ENCODE measurements at places on chromosomes 12 and 14.

DNA sequence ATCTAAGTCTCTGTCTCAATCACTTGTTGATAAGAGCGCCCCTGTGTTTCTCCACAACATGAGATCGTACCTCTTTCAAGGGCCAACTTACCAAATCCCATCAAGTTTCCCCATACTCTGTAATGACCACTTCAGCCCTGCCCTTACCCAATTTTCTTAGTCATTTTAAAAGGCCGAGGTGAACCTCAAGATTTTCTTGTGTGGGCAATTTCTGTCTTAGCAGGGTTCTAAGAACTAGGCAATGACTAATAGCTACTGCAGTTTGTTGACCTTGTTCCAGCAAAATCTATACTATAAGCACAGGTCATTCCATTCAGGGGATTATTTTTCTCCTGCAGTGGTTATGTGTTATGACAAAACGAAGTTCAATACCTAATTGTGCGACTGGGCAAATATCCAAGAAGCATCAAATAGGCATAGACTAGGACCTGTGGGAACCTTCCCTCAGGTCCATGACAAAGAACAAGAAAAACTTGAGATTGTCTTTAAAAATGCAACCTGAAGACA, 359.8 kb downstream of the PCNX1 start:
- no peak for DNase-seq

DNA sequence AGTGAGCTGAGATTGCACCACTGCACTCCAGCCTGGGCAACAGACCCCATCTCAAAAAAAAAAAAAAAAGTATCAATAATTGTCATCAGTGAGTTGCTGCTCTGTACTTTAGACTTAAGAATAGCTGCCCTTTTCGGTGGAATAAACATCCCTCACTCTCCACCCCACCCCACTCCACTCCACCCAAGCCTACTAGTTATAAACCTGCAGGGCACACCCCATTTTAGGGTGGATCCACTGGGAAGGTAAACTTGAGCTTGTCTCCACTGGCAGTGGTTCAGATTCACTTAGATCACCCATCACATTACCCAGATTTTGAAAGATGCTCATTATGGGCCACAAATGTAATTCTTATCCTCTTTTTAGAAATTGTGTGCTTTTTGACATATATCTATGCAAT, 106.4 kb downstream of the GPR135 start:
- DNase-seq, result no peak

DNA sequence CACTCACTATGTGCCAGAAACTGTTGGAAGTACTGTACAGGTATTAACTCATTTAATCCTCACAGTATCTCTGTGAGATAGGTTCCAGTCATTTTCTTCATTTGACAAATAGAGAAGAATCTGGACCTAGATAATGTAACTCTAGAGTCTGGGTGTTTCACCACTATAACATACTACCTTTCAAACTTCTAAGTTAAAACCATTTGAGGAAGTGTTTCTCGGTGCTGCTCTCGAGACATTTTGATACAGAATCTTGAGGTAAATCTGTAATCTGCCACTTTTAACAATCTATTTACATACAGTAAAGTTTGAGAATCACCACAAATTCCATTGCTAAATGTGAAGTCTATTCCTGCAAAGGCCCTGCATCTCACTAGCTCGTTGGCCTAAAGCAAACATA, 8.8 kb downstream of the OLR1 start:
- no peak for DNase-seq

- no peak for DNase-seq
These were observed 222.3 kb downstream of the SLC41A2 start for GRCh38 chr12:104735801-104736200.

DNA sequence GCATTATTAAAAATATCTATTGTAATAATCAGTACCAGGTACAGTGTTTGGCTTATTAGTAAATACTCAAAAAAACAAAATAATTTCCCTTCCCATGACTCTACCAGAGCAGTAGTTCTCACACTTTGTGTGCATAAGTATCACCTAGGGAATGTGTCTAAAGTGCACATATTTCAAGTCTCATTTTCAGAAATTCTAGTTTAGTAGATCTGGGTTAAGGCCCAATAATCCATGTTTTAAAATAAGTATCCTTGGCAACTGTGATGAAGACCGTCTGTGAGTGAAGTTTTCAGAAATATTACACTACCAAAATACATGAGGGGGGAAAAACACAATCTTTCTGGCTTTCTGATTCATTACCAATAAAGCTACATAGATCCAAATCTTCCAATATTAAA, 237.6 kb downstream of the SLC2A13 start:
- DNase-seq, result no peak

GRCh38 chr12:132171293-132171967, 27.2 kb downstream of the NOC4L start:
- DNase-seq, result no peak

GRCh38 chr12:24911271-24911791, 37.6 kb downstream of the BCAT1 start:
- DNase-seq, result no peak

GRCh38 chr14:76591266-76591665, 170.0 kb upstream of the VASH1 start:
- no peak for DNase-seq

DNA sequence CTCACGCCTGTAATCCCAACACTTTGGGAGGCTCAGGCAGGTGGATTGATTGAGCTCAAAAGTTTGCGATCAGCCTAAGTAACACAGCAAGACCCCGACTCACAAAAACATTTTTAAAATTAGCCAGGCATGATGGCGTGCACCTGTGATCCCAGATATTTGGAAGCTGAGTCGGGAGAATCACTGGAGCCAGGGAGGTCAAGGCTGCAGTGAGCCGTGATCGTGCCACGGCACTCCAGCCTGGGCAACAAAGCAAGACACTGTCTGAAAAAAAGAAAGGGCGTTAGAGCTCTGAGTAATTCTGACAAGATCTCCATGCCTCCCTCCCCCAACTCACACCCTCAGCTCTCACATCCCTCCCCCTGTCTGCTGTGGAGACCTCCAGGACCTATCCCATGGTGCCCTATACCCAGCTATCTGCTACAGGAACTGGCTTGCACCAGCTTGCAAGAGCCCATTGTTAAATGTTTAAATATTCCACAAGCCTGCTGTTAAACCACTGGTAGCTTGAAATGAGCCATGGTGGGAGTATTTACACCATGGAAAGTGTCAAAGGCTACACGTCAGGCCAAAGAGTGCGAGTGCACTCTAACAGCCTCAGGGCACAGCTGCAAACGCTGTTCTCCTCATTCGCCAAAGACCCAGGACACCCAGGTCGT, 35.1 kb upstream of the PPP2R5C start:
- DNase-seq, result no peak

- no peak for DNase-seq
These were observed 97.6 kb downstream of the GCH1 start for GRCh38 chr14:54805070-54805444.

DNA sequence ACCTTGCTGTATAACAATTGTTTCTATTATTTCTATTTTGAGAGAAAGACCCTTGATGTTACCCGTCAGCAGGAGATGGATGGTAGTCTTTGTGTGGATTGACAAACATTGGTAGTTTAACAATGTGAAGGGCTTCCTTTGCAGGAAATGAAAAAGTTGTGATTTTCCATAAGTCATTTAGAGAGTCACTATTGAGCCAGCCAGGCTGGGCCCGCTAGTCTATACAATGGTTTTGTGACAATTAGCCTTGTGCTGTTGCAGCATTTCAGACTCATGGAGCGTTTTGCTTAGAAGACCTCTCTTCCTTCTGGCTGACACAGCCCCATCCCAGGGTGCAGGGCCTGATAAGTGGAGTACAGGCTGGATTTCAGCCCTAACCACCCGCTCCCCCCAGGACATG, 18.3 kb upstream of the SLC38A2 start:
- DNase-seq, result no peak

GRCh38 chr14:78071016-78071549, 99.1 kb upstream of the NRXN3 start:
- no peak for DNase-seq

- DNase-seq, result no peak
These were observed 1.9 kb downstream of the ATXN2 start for GRCh38 chr12:111596985-111597830.

- DNase-seq, result no peak
These were observed 142.6 kb downstream of the CALM1 start for GRCh38 chr14:90539496-90539775.

GRCh38 chr12:131280426-131280825, 326.7 kb downstream of the ADGRD1 start:
- no peak for DNase-seq

DNA sequence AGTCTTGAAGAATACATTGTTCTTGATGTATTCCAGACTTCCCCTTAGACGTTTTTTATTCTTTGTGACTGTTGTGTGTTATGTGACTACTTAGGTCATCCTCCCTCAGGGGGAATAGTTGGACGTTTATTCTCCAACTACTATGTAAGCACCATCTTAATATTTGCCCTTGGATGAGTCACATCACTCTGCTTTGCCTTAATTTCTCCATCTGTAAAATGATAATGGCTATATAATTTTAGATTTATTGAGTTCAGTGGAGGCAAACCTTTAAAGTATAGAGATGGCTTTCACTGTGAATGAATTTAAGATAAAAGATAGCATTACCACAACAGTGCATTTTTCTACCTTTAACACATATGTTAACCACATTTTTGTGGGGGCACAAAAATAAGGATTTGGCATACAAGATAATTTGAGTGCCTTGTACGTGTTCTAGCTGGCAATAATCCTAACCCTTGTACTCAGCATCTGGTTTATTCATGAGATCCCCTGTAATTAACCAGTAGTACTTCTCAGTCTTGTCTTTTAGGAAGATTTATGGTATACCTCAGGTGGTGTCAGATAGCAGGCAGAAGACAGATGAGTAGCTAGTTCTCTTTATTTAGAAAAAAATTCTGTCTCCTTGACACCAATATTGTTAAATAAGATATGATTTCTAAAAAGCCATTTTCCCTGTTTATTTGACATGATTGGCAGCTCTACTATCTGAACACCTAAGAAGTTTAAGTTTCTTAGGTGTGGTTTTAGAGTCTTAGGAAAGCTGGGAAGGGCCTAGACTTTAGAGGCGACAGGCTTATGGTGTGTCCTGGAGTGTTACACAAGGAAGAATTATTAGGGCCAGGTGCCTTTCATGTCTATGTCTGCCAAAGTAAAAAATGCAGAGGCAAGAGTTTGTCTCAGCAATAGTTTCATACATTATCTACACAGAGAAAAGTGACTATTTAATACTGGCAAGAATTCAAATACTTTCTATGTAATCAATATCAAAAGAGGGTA, 152.3 kb downstream of the RAD51B start:
- DNase-seq, result no peak

DNA sequence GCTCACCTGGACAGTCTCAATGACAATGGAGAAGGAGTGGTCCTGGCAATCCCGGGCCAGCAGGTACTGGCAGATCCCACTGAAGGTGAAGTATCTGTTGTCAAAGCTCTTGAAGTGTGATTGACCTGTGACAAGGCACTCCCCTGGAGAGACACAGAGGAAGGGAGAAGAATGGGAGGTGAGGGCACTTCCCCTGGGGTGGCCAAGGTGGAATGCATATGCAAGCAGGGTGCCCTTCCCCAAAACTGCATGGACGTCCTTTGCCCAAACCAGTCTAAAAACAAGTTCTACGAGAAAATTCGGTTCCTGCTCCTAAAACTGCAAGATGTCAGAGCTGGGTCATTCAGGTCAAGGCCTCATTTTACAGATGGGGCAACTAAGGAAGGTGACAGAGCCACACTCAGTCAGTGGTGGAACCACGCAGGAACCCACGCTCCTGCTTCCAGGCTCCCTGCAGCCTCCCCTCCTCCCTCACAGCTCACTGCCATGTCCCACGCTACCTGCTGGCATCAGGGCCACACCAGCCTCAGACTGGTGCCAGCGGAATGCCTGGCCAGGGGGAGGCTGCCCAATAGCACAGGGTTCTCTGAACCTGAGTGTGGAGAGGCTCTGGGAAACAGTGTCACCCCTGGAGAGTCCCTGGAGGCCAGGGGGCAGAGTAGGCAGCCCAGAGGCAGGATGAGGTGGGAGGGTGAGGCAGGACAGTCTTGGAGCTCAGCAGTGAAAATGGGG, 59.2 kb downstream of the VWF start:
- DNase-seq, result no peak

DNA sequence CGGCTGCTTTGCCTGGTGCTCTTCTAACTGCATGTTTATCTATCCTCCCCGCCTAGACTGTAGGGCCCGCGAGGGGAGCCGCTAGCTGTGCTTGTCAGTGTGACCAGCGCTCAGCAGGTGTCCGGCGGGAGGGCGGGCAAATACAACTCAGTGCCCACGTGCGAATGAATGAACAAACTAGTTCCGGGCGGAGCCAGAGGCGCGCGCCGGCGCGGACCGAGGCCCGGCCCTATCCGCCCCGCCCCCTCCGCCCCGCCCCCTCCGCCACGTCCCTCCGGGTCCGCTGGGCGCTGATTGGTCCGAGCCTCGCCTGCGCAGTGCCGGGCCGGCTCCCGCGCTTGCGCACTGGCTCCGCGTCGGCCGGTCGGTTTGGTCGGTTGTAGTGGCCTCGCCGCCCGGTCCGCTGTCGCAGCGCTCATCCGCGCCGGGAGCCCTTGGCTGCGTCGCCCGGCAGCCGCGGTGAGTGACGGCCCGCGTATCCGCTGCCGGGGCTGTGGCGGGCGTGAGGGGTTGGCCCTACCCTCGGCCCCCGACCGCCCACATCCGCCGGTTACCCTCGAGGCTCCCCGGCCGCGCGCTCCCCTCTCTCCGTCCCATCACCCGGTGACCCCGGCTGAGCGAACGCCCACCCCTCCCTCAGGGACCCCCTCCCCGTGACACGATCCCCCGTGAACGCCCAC, 60.0 kb downstream of the DDX51 start:
- DNase-seq, result peak; percentile 47

DNA sequence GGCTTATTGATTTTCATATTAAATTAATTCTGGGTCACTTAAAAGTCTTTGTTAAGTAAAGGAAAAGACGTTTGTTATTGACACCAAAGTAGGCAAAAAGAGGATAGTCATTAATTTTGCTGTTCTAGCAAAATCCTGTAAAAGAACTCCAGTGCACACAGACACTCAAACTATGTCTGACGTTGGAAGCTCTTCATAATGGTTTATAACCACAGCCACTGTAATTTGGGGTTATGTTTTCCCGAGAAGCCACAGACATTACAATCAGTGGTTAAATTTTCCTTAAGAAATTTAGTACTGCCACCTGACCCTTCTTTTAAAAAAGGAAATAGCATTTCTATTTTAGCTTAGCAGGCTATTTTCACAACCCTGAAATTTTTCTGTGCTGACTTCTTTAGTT, 267.5 kb downstream of the CCDC91 start:
- DNase-seq, result no peak

GRCh38 chr12:20314328-20314727, 54.0 kb upstream of the PDE3A start:
- DNase-seq, result no peak

GRCh38 chr12:120361506-120362208, 7.3 kb downstream of the MSI1 start:
- DNase-seq, result no peak

- DNase-seq, result no peak
These were observed 168.6 kb downstream of the CPNE8 start for GRCh38 chr12:38736821-38737220.

All from esophagus squamous epithelium (tissue), 5 donors.